ENCODE measurements at places on chromosomes 4 and X.
A peak's percentile ranks its signal among the peaks of the same experiment; 100 is the strongest.

DNA sequence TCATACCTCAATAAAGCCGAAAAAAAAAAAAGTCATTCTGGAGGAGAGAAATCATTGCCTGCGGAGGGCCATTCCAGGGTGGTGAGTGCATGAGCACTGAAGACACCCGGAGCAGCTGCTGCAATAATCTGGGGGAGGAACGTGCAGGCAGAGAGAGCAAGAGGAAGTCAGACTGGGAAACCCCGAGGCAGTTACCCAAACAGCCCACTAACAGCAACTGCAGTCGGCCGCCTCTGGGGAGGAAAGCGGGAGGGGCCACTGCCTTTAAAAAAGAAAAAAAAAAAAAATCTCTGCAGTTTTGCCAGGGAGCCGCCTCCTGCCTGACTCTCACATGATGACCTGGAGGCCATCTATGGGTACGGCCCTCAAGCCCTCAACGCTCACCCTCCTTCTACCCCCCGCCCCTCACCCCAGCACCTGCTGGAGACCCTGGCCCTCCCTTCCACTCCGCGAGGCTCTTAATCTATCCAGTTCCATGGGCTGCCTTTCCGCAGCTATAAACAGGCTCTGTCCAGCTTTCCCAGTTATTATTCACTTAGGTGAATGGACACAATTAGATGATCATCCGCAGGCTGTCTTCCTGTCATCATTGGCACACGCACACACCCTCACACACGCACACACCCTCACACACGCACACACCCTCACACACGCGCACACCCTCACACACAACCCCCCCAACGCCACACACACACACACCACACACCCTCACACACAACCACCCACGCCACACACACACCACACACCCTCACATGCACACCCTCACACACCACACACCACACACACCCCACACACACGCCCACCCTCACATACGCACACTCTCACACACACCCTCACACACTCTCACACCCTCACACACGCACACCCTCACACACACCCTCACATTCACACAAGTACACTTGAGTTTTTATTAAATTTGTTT, 3.4 kb upstream of the AVPR2 start:
- no peak for DNase-seq

DNA sequence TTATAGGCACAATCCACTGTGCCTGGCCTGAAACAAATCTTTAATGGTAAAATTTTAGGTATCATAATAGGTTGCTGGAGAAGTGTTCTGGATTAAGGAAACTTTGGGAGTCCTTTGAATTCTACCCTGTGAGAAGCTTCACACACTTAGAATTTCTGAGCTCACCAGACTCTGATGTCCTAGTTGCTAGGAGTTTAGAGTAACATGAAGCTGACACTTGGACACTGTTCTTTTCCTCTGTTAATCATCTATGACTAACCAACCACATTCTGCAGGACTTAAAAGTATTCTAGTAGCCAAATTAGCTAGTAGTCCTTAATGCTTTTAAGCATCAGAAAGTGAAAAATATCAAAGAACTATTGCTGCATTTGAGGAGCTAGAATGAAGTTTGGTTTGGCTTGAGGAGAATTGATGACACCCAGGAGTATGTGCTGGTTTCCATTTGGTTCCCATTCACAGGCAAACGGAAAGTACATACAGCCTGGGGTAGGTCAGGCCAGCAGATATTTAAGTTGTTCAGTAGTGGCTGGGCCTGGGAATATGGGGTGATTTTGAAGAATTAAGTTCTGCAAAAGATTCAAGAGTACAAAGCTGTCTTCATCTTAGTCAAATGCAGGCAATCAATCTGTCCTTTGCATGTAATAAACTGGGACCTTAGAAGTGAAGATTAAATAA, 38.8 kb upstream of the IGFBP7 start:
- DNase-seq = no peak

DNA sequence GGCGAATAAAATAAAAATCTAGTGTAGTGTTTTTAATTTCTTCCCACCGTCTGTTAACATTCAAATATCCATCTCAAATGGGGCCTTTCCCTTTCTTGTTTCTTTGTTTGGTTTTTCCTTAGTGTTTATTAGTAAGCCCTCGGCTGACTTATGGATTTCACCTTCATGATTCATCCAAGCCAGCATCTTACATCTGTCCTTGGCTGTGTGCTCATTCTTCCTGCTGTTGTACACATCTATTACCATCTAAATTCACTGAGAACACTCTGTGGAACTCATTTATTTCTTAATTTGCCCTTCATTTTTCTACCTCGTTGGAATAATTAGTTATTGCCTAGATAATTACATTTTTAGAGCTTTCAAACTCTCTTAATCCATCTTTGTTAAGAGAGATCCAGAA, 84.9 kb downstream of the SPCS3 start:
- DNase-seq = no peak

DNA sequence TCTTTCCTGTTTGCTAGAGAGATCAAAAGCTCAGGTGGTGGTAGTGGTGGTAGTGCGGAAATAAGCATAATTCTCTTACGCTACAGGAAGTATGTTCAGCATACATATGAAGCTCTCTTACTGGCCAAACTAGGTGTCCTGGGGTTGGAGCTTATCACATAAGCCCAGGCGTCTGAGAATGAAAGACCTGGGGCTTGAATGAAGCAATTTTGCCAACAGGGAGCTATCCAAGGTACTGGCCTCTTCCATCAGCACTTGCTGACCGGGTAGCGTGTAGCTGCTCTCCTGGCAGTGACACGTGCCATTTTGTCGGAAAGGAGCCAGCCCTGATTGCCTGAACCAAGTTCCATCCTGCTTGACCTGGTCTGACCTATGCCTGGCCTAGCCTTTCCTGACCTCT, 65.9 kb upstream of the HPF1 start:
- no peak for DNase-seq

GRCh38 chr4:110073053-110073845, 125.2 kb downstream of the ELOVL6 start:
- no peak for DNase-seq

DNA sequence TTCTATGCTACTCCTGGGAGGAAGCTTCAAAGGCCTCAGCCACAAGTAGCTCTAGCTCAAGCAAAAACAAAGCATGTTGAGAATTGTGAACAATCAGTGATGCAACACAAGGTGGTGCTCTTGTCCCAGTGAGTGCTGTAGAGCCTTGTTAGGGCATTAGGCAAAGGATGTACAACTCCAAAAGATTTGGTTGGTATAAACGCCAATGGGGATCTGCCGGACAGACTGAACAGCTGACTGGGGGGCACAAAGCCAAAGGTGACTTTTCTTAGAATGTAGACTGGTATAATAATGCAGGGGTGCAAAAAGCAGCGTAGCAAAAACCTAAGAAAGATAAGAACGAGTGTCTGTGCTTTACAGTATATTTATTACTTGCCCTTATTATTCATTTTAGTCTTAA, 62.6 kb upstream of the ALB start:
- no peak for DNase-seq

GRCh38 chr4:174673865-174674264, 151.6 kb upstream of the HPGD start:
- no peak for DNase-seq

GRCh38 chr4:25982962-25983361, 68.9 kb downstream of the SMIM20 start:
- DNase-seq = no peak

- peak; percentile 0 for DNase-seq
Measured at GRCh38 chrX:8879750-8880149, 78.6 kb upstream of the FAM9A start.

GRCh38 chrX:68895778-68896177, 67.0 kb downstream of the EFNB1 start:
- DNase-seq = no peak

- no peak for DNase-seq
Measured at GRCh38 chrX:1719270-1719669, 104.4 kb downstream of the ASMT start.

DNA sequence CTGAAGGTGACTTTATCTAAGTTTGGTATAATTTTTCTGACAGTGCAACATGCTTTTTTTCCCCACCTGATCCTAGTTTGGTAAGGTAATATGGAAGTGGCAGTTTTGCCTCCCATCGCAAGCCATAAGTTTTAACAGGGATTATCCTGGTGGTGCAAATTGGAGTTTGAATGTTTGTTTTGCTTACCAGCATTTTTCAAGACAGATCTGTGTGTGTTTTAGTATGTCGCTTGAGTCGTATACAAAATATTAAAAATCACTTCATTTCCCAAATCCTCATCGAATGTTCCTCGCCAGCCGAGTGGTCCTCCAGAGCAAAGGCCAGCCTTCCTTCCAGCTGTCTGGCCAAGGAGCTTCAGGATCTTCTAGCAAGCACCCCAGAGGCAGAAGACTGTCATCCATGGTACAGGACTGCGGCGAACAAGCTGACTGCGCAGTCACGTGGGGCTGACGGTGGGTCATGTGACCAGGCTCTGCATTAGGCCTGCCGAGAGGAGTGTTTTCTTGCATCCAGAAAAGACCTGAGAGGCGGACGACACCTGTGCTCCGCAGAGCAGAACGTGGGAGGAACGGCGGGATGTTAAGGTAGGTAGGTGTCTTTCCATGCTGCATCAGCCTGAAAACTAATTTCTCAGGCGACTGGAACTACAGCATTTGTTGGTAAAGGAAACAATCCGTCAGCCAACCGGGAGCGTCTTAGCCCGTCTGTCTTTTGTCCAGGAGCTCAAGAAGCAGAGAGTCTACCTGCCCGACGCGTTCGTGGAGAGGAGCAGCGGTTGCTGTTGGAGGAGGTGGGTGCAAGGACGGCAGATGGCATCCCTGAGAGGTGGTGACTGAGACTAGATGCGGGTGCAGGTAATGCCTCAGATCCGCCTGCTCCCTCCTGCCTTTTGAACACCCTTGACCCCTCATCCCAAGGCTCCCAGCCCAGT, at the start of gene GPRASP3:
Gene GPRASP3, plus strand, starts transcription at position 507 of the 932 bp plus-strand sequence. CDS start 28,253 bp downstream, outside the sequence.
- peak; percentile 23 for DNase-seq

DNA sequence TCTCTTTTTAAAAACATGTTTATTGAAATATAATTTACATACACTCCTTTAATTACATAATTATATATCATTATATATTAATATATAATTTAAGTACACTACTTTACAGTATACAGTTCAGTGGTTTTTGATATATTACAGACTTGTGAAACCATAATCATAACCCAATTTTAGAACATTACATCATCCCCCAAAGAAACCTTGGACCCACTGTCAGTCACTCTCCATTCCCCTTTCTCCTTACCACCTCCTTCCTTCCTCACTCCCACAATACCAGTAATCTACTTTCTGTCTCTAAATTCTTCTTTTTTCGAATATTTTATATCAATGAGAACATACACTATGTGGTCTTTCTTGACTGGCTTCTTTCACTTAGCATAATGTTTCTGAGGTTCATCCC, 17.9 kb upstream of the EXOSC9 start:
- DNase-seq = no peak

DNA sequence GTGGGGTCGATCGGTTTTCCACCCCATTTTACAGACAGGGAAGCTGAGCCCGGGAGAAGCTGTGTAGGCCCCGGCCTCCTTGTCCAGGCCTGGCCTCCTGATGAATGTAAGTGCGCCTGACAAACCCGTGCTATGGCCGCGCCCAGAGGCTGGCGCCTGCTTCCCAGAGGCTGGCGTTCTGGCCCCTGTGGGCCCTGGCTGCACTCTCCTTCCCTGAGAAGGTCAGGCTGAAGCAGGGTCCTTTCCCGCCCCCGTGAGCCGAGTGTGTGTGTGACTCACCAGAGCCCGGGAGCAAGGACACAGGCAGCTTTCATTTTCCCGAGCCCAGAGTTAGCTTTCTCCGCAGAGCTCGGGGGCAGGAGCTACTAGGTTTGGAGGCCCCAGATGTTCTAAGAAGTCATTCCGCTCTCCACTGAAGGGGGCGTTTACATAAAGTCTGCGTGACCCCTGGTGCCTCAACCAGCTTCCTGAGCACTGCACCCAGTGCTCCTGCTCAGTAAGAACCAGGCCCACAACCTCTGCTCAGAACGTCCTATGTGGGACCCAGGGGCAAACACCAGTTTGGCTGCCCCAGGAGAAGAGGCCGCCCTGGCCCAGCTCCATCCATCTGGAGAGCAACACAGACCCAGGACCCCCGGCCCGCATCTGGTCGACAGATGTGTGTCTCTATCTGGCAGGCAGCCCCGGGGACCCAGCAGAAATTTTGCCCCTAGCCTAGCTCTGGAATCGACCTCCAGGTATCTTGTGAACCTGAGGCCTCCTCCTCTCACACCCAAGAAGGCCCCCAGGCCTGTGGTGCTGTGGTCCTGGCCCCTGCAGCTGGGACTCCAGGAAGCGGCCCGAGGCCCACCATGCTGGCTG, 13.6 kb downstream of the UVSSA start:
- no peak for DNase-seq

DNA sequence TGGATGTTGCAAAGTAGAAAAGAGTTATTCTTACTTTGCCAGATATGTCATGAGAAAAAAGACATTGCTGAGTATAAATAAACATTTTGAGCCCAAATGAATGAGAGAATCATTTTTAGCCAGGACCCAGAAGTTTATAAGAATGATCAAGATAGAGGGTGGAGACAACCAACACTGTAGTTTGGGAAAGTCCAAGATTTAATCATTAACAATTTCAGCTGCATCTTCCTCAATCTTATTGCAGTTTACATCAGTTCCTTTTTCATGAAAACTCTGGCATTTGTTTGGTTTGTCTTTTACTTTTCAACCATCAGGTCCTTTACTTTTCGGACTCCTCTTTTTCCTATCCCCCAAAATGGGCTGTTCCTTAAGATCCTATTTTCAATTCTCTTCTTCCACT, 645.9 kb downstream of the ANKRD50 start:
- no peak for DNase-seq

DNA sequence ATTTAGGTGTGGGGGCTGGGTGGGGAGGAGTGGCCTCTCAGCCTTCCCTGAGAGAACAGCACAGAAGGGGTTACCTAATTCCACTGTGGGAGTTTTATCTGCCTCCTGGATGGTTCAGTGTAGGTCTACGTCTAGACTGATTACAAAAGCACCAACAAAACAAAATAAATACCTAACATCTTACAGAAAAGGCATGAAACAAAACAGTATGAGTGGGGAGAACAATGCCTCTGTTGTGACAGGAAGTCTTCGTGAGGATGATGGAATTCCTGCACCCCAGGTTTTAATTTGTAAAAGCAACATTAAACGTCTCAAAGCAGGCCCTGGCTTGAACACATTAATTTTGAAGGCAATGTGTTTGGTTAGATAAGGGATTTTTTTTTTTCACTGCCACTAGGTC, 112.1 kb upstream of the GPC4 start:
- no peak for DNase-seq

DNA sequence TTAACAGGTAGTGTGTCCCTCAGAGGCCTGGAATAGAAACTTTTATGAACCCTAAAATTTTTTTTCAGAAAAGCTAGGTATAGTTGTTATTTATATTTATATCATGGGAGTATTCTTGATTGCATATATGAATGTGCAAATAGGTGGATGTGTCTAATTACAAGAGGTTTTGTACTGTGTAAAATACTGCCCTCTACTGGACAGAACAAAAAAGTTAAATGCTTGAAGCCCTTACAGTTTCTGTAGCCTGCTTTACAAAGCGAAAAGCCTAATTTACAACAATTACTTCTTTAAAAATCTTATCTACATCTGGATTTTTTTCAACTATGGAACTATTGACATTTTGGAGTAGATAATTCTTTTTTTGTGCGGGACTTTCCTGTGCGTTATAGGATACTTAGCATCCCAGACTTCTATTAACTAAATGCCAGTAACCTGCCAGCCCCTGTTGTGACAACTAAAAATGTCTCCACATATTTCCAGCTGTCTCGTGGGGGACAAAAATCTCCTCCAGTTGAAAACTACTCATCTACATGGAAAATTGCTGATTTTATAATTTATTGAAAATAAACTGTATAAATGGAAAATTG, 35.1 kb downstream of the ENPEP start:
- no peak for DNase-seq

- DNase-seq = no peak
Measured at GRCh38 chr4:61128682-61129081, 71.4 kb upstream of the ADGRL3 start.

GRCh38 chr4:78613522-78614321, 62.2 kb downstream of the ANXA3 start:
- no peak for DNase-seq

- DNase-seq = no peak
Measured at GRCh38 chr4:24778464-24779225, 16.7 kb upstream of the SOD3 start.
